ENCODE measurements at places on chromosomes 12 and 14.

DNA sequence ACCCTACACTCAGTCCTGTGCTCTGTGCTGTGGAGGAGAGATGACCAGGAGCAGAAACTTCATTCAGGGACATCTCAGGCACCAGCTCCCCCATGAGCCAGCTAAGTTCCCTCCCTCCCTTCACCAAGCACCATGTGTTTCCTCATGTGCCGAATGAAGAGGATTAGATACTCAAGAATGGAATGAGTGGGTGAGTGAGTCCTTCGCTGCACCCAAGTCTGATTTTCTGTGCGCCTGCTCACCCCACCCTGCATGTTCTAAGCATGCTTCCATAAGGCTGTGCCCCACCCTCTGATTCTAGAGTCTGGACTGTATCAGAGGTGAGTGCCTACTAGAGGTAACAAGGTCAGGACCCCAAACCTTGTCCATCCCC is 12.1 kb downstream of the SERPINA5 start:
- no peak for DNase-seq

GRCh38 chr14:52380294-52380693 is 66.2 kb downstream of the PTGER2 start:
- DNase-seq: no peak

DNA sequence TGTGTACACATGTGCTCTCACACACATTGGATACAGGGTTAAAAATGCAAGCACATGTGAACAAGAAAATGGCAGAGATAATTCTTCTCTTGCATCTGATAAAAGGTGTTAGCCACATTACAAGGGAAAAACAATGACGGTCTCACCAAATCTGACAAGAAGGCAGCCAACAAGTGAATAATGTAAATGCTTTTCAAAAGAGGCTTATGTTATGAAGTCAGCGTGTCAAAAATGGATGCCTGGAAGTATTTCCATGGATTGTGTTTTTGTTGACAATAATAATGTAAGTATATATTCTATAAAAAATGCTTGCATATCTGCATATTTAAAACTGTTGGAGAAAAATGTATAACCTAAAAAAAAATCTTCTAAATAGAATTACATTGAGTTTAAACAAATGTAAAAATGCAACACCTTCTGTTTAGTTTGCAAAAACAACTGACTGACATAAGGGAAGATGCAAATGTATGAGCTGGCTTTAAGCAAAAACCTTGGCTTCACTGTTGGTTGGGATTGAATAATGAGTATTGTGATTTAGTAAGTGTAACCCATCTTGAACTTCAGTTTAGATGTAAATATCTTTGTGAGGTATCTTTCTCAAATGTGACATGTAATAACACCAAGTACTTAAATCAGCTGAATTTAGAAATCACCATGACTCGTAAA is 424.9 kb downstream of the PDZRN4 start:
- no peak for DNase-seq

- DNase-seq: peak; percentile 50
These were observed 108.8 kb upstream of the ATF7IP start for GRCh38 chr12:14256555-14257169.

DNA sequence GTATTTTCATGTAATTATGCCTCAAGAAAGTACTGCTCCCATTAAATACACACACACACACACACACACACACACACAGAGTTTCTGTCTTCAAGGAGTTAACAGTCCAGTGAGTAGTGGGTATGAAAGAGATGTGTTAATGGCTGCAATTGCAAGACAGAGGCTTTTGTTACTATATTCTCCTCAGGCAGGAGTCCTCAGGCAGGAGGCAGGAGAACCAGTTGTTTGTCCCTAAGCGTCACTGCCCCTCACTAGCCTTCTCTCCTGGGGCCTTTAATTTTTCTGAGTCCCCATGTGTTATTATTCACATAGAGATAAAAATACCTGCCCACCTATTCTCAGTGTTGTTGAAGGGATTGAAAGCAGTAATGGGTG is 31.2 kb downstream of the DAD1 start:
- DNase-seq: no peak

DNA sequence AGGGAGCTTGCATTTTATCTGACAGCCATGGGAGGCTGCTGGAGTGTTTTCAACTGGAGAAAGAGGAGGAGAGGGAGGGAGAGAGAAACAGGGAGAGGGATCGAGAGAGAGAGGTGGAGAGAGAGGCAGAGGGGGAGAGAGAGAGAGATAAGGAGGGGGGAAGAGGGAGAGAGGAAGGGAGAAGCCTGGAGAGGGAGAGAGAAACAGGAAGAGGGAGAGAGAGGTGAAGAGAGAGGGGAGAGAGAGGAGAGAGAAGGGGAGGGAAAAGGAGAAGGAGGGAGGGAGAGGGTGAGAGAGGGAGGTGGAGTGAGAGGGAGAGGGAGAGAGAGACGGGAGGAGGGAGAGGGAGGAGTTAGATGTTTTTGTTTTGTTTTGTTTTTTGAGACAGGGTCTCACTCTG is 45.6 kb downstream of the DNAH10 start:
- DNase-seq: no peak

- DNase-seq: no peak
These were observed 293.7 kb downstream of the BTG1 start for GRCh38 chr12:91851741-91852477.

DNA sequence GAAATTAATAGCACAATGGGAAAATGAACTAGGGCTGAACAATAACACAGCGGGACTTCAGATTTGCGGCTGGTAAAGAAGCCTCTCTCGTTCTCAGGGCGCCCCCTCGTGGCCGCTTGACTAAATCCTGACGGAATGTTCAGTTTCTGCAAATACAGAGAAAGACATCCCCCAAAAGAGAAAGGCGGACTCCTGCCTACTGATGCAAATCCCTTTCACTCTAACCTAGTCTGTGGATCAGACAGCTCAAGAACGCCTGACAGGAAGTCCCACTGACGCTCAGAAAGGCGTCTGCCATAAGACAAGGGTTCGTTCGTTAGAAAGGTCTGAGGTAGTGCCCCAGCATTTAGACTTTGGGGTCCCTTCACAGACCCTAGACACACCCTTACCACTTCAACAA is 2.5 kb downstream of the NUAK1 start:
- DNase-seq: peak; percentile 78

DNA sequence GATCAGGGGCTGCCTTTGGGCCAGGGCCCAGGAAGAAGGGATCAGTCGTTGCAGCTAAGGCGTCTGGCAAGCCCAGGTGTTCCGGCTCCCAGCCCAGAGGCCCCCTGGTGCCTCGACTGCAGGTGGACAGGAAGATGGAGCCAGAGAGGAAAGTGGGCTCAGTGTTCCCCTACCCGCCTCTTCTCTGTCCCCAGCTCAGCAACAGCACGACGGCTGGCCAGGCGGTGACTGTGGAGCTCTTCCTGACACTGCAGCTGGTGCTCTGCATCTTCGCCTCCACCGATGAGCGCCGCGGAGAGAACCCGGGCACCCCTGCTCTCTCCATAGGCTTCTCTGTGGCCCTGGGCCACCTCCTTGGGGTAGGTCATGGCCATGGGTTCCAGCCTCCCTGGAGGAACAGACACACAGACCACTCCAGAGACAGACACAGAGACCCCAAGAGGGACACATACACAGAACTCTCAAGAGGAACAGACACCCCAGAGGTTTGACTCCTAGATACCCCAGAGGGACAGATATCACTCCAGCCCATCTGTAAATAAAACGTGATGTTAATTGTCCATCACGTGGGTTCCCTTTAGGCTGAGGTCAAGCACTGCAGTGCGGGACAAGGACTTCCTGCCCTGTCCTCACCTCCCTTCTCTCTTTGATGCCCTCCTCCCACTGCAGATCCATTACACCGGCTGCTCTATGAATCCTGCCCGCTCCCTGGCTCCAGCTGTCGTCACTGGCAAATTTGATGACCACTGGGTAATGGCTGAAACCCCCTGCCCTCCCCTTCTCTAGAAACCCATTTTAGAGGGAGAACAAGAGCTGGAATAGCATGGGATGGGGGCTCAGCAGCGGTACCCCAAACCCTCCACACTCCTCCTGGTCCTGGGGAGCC is 3.7 kb downstream of the AQP2 start:
- no peak for DNase-seq

GRCh38 chr12:124597041-124597440 is 29.6 kb upstream of the NCOR2 start:
- DNase-seq: no peak

DNA sequence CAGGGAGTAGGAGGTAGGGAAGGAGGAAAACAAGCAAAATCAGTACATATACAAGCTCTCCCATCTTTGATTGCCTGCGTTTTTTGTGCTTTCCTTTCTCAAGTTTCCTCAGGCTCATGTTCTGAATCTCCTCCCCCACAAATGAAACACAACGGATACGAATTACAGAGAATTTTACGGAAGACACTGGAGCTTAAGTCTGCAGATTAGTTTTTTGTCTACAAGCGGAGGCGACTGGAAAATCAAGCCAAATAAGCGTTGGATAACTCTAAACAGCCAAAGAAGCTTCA is 612 bp downstream of the WBP11 start:
- DNase-seq: no peak

DNA sequence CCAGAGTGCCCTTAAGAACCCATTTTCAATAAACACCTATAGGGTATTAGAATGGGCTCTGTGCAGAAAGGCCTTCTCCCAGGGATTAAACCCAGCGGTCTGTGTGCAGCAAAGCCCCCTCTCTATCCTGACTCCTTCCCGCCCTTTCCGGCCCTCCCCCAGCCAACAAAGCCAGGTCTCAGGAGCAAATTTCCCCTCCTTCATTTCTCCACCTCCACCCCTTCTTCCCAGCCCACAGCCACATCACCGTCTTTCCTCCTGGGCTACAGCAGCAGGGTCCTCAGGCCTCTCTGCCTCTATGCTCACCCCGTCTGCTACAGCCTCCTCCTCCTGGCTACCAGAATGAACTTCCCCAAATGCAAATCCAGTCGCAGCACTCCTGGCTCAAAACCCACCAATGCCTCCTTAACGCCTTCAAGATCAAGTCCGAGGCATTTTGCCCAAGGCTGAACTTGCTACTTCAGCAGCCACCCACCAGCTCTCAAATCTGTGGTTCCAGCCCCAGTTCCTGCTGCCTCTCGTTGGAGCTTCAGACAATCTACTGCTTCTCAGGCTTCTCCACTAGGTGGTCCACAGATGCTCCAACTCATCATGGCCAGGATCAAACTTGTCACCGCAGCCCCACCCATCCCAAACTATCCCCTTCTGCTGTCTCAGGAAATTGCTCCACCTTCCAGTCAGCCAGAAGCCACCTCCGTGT is 134.8 kb downstream of the BCL11B start:
- no peak for DNase-seq

- DNase-seq: no peak
These were observed 11.5 kb upstream of the C14orf93 start for GRCh38 chr14:23021434-23021833.

DNA sequence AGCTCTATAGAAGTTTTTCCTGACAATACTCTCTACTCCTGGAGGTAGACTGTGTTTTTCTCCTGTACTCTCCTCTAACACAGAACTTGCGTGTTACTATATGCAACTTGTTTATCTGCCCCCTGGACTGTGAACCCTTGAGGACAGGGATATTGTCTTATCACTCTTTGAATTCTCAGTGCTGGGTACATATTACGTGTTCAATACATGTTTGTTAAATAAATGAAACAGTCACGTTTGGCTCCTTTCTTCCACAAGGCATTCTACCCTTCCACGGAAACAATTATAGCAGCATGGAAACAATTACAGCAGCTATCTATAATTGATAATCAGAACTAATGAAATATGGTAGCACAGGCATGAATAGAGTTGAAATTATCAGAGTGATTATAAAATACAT is 50.7 kb downstream of the CRADD start:
- DNase-seq: no peak

DNA sequence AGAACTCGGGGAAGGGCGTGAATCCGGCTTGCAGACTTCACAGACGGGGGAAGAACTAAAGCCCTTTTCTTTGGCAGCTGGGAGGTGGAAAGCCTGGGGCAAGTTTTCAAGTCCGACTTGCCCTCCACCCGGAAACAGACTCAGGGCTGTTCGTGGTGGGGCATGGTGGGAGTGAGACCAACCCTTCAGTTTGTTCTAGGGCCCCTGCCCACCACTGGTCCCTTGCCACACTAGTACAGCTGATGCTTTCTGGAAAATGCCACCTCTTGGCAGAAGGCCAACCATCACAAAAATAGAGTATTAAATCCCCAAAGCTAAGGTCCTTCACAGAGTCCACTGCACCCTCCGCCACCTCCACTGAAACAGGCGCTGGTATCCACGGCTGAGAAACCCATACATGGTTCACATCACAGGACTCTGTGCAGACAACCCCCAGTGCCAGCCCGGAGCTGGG is 50.4 kb upstream of the DDX11 start:
- no peak for DNase-seq

- DNase-seq: no peak
These were observed 9.7 kb downstream of the GLRX5 start for GRCh38 chr14:95544588-95544987.

GRCh38 chr12:46131732-46132469 is 136.9 kb downstream of the SLC38A1 start:
- no peak for DNase-seq

DNA sequence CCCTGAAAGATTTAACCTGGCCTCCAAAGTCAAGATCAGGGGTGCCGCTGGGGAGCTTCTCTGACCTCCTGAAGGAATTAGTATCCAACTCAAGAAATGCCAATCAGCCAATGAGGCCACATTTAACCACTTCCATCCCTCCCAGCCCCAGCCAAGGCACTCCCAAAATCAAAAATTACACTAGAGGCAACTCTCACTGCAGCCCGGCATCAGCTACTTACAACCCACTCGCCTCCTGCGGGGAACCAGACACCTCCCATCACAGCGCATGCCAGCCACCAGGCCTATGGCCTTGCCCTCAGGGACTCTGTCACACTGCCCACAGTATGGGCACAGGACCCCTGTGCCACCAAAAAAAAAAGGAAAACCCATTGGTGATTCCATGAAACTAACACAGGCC is 62.3 kb upstream of the DDX11 start:
- DNase-seq: no peak

- DNase-seq: no peak
These were observed 5.9 kb downstream of the DHRS2 start for GRCh38 chr14:23641915-23642588.

DNA sequence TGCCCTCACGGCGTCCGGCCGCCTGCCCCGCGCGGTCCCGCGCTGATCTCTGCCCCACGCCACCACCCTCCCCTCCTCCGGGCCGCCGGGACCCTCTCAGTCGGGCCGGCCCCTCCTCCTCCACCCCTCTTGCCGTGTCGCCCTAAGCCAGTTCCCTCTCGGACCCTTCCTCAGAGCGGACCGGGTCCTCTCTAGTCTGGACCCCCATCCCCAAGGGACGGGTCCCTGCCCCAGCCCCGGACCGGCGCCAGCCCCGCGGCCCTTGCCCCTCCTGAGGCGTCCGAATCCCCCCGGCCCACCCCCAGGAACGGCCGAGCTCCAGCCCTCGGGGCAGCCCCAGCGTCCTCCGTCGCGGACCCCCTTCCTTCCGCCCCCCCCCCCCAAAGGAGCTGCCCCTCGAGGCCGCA is 485 bp downstream of the PPP4R4 start:
- no peak for DNase-seq

All from stimulated activated CD4-positive, alpha-beta T cell treated with anti-CD3 and anti-CD28 coated beads, Interleukin-12 subunit alpha, Interleukin-12 subunit beta, amount 100 ng/mL, for 24 hours (primary cell).